ENCODE measurements at places on chromosomes 5 and 9.

DNA sequence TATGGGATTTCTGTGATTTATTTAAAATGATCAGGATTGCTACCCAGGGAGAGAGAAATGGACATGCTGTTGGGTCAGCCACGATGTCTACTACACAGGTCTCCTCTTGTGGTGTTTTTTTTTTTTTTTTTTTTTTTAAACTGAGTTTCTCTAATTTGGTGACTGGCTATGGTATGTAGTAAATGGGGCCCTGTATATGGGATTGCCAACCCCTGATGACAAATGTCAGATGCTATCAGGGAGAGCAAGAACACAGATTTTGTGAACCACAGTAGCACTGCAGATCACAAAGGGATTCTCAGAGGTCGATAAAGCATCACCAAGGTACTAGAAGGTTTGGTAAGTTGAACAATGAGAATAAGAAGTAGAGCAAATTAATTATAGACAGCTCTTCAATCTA, 16.5 kb upstream of the TNFAIP8 start:
- DNase-seq, result no peak

DNA sequence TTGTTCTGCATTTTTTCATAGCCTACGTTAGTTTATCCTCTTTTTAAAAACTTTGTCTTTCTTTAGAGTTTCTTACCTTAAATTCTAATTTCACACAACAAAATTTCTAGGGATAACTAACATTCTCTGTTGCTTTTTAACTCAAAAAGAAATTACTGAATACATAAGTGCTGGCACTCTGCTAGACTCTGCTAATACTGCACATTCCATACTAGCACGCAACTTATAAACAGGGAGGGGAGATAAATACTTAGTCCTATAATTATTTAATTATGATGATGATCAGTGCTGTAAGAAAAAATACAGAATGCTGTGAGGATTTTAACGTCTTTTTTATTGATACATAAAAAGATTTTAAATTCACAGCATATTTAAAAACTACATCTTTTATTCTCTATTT, 25.1 kb downstream of the RNF145 start:
- no peak for DNase-seq

- peak; percentile 43 for DNase-seq
Observed at GRCh38 chr5:159175547-159175946, 33.8 kb downstream of the RNF145 start.

DNA sequence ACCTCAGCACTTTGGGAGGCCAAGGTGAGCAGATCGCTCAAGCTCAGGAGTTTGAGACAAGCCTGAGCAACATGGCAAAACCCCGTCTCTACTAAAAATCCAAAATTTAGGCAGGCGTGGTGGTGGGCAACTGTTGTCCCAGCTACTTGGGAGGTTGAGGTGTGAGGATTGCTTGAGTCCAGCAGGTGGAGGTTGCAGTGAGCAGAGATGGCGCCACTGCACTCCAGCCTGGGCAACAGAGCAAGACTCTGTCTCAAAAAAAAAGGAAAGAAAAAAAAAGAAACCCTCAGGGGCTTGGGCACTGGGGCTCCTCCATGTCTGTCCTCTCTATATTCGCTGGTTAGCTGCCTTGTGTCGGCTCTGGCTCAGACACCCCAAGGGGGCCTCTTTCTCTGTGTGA, 10.9 kb upstream of the PPP2CA start:
- no peak for DNase-seq

DNA sequence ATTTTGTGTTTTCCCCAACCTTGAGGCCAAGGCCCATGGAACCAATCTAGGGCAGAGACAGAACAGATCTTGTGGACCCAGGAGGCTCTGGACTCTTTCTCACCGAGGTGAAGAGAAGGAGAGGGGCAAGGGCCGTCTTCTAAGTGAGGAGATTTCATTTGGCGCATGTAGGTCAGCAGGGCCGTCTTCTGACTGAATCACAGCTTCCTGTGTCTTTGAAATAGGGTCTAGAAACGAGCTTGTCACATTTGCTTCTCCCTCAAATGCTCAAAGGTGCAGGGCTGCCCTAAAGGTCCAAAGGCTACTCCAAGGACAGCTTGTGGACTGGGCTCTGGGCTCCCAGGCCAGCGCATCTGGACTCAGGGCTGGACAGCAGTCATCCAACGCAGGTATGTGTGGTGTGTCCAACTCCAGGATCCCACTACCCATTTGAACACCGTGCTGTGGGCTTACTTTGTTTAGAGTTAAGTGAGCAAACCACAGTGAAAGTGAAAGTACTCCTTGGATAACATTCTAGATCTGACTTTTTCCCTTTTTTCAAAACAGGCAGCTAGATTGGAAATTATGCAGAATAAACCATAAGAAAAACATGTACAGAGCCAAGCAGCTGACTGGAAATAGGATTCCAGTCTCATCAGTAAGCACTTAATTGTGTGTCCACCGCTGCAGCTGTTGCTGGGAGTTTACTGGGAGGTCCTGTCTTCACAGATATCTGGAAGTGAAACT, 357.0 kb downstream of the GADD45G start:
- DNase-seq, result peak; percentile 5

DNA sequence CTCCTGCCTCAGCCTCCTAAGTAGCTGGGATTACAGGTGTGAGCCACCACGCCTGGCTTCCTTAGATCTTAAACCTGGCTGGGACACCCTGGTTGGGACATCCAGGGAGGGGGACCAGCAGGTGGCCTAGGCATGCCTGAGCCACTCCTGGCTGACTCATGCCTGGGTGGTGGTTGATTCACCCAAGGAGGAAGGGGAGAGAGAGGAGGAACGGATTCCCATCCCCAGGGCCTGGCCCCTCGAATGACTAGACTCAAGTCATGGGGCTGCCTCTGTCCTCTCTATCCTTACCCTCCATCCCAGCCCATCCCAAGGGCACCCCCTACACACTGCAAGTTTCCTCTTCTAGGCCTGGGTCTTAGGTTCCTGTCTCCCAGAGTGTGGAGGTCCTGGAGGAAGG, 12.7 kb downstream of the EEIG1 start:
- DNase-seq, result no peak

DNA sequence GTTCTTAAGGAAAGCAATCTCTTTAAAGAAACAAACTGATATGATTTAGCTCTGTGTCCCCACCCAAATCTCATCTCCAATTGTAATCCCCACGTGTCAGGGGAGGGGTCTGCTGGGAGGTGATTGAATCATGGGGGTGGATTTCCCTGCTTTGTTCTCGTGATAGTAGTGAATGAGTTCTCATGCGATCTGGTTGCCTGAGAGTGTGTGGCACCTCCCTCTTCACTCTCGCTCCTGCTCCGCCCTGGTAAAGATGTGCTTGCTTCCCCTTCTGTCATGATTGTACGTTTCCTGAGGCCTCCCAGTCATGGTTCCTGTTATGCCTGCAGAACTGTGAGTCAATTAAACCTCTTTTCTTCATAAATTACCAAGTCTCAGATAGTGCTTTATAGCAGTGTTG, 412.7 kb upstream of the SMC2 start:
- DNase-seq, result no peak

GRCh38 chr5:1354576-1354975, 9.7 kb upstream of the CLPTM1L start:
- no peak for DNase-seq

GRCh38 chr5:137636830-137637714, 98.8 kb downstream of the KLHL3 start:
- DNase-seq, result no peak

GRCh38 chr9:35510383-35510753, 20.5 kb downstream of the RUSC2 start:
- no peak for DNase-seq

DNA sequence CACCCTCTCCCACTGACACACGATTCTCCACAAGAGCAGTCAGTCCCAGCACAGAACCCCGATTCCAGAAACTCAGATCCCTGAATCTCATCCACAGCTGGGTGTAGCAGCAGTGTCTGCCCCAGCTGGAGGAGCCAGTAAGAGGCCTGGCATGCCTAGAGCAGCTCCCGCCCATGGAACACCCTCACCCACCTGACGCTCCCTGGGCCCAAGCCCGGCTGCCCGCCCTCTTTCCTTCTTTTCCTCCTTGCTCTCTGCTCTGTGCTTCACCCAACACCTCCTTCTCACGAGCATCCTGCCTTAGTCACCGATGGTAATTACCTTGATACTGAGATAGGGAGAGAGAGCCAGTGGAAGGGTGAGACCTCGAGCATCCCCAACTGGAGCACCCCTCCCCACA, 8.7 kb downstream of the PCDH1 start:
- DNase-seq, result no peak

GRCh38 chr9:77968506-77968905, 63.1 kb downstream of the GNAQ start:
- DNase-seq, result no peak

DNA sequence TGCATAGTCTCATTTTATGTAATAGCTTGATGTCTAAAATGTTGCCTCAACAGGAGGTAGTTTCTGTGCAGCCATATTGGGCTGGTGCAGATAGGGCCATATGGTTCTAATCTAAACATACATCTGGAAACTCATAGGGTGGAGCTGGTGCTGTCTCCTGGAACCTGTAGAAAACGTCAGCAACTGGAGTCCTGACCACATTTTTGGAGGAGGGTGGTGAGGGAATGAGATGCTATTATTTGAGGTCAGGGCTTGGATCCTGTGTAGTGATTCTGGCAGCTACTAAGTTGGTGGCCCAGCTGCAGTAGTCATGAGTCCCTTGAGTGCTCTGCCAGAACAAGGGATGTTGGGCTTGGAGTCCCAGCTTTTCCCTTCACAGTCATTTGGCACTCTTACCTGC, 14.1 kb downstream of the MAN2A1 start:
- DNase-seq, result no peak

DNA sequence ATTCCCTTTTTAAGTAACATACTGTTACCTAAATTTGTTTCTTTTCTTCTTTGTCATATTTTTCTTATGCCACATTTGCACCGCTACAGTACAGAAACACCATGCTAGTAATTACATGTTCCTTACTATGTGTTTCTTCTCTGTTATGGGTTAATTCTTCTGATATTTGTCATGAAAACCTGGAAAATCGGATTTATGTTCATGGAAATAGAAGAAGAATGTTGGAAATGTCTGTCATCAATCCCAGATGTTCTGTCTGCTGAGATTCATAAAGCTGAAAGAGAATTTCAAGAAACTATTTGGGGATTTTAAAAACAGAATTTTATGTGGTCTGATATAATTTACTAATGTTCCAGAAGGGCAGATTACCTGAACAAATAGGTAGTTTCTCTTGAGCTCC, 305.2 kb upstream of the NREP start:
- DNase-seq, result no peak

DNA sequence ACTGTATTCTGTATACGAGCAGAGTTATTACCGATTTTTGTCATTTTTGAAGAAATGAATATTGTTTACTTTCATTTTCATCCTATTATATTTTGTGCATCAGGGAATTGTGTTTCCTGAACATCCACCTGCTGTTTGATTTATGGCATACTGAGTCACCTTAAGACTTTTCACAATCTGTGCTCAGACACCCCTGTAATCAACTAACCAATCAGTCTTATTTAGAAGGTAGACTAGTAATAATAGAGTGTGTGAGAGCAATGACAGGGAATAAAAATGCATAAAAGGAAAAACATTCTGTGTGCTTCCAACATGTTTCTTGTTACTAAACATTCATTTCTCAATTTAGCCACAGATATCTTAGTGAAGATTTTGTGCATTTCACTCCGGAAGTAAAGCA, 1413.6 kb upstream of the ACO1 start:
- DNase-seq, result no peak

- DNase-seq, result no peak
Observed at GRCh38 chr5:32059761-32060530, 114.2 kb downstream of the GOLPH3 start.
